ENCODE measurements at places on chromosomes 1 and 21.
A peak's percentile ranks its signal among the peaks of the same experiment; 100 is the strongest.

GRCh38 chr1:73310797-73311381 lies 887.1 kb downstream of the LRRIQ3 start:
- DNase-seq: no peak

DNA sequence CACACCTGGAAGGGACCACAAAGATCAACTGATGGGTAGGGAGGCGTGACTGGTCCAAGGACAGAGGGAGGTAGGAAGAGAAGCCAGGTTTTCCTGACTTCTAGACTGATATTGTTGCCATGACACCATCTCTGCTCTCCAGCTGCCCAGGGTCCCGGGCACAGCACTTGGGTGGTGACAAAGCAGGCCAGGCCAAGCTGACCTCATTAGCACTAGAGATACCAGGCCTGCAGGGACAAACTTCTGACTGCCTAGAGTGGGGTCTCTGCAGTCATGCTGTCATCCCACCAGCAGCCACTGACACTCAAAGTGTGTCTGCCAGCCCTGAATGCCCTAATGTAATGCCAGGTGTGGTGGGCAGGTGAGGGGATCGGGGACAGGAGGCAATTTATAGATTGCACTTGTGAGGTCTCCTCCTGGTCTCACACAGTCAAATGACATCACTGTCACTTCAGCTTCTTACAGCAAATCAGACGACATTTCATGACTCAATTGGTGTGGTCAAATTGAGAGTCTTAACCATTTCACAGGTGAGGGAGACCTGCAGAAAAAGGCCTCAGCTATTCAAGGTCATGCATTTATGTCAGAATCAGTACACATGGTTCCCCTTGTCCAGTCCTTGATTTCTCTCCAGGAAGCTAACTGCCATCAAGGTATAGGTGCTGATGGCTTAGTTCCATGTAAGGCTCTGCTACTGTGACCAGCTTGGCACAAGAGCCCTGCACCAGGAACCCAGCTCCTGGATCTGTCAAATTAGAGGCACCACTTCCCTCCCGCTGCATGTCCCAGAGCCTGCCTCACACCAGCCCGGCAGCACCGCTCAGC lies 2.7 kb downstream of the SLC9A1 start:
- no peak for DNase-seq

GRCh38 chr1:93874025-93874651 lies 4.9 kb downstream of the DNTTIP2 start:
- no peak for DNase-seq

DNA sequence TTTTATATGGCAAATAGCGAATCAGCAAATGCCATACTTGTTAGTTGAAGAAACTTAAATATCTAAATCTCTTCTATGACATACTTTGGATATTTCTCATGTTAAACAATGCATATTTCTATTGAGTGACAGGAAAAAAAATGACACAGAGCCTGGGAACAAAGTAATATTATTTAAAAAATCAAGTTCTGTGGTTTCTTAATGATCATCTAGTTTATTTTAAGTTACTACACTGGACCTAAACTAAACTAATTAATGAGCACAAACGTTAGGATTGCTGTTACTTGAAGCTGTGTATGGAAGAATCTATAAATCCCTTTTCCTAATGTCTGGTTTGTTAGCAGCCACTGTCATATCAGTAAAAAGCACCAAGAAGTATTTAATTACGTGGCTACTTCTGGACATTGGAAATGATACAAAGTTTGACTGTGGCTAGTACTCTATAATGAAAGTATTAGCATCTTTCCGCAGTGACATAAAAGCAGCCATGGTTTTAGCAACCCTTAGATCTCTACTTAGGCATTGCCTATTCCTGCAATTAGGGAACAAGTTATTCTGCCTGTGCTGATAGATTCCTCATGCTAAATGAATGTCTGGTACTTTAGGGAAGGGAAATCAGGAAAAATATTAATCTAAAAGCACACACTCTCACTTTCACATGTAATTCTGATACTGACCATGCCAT lies 981.7 kb upstream of the B3GALT2 start:
- no peak for DNase-seq

GRCh38 chr1:208820580-208821212 lies 576.5 kb upstream of the PLXNA2 start:
- DNase-seq: no peak

GRCh38 chr1:193486671-193487229 lies 300.3 kb upstream of the B3GALT2 start:
- no peak for DNase-seq

GRCh38 chr1:220213382-220213983 lies 58.8 kb downstream of the RAB3GAP2 start:
- no peak for DNase-seq

GRCh38 chr1:16882986-16883385 lies 12.8 kb upstream of the RNU1-2 start:
- DNase-seq: no peak

GRCh38 chr1:44417351-44418021 lies 12.4 kb downstream of the RNF220 start:
- peak; percentile 93 for DNase-seq

DNA sequence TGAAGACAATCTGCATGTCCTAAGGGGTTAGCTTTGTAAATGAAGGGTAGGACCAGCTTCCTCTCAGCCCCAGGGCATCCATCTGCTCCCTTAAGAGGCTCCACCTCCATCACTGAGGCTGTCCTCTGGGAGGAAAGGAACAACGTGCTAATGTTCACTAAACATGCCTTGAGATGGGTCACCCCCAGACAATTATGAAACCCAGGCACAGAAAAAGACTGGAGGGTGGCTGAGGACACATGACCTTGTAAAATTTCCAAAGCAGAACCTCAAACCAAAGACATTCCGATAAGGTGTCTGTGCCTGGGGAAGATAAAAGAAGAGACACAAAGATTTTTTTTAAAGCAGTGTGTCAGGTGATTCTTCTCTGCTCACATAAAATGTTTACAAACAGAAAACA lies 37.6 kb upstream of the ZNF124 start:
- DNase-seq: no peak

DNA sequence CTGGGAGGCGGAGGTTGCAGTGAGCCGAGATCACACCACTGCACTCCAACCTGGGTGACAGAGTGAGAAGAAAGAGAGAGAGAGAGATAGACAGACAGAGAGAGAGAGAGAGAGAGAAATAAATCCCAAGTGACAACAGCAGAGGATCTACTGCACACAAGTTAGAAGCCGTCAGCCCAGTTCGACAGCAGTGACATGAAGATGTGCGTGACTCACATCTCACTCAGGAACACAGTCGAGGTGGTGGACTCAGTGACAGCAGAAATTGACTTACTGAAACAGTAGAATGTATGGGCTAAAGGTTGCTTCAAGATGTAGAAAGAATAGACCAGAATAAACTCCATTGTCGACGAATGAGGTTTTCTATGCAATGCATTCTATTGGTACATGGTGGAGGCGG lies 77.0 kb upstream of the KRTAP19-8 start:
- DNase-seq: no peak

- no peak for DNase-seq
These were observed 8.8 kb upstream of the CCDC27 start for GRCh38 chr1:3743421-3743820.

DNA sequence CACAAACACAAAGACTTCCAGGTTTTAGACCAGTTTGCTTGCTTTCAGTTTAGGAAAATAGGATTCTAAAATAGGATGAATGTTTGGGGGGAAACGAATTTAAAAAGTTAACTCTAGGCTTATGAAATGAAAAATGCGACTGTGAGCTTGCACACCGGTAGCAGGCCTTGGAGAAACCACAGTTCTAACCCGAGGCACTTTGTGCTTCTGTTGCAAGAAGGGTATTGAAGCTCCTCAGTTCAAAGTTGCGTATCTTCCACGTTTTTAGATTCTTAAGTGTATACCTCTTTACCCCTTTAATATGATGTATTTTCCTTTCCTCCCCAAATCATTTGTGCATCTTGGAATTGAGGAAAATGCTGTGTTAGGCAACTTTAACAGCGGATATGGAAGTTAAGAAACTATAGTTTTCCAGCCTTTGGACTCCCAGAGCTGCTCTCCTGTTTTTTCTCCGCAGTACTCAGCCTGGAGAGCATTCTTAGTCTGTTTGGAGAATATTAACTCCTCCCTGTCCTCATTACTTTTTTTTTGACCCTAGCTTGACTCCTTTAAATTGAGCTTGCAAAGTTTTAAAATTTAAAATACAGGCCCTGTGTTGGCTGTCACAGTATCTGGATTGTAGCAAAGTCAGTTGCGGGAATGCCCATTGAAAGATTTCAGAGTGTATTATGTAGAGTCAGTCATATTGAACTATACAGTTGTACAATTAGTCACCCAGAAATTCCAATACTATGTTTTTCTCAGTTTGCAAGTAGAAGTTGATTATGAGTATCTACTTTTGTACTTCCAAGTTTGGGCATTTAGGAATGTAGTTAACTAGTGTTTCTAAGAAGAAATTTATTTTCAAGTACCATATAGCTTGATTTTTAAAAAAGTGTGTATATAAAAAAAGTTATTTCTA lies 2.6 kb downstream of the MRPS6 start:
- DNase-seq: no peak

- DNase-seq: no peak
These were observed 17.6 kb upstream of the TMEM61 start for GRCh38 chr1:54962612-54963395.

- no peak for DNase-seq
These were observed 13.2 kb upstream of the PRKAB2 start for GRCh38 chr1:147185432-147185831.

DNA sequence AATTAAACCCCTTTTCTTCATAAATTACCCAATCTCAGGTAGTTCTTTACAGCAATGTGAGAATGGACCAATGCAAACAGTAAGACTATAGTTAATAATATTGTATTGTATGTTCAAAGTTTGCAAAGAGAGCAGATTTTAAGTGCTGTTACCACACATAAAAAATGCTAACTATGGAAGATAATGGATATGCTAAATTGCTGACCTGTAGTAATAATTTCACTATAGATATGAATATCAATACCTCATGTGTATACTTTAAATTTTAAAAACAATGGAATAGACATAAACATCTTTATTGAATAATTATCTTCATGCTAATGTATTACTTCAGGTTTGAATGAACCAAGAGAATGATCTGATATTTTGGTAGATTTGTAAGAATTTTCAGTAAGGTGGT lies 552.4 kb upstream of the CHRM3 start:
- no peak for DNase-seq

GRCh38 chr1:66505671-66506392 lies 28.1 kb upstream of the SGIP1 start:
- DNase-seq: no peak

GRCh38 chr1:93348104-93348728 lies 2.5 kb downstream of the DR1 start:
- no peak for DNase-seq

DNA sequence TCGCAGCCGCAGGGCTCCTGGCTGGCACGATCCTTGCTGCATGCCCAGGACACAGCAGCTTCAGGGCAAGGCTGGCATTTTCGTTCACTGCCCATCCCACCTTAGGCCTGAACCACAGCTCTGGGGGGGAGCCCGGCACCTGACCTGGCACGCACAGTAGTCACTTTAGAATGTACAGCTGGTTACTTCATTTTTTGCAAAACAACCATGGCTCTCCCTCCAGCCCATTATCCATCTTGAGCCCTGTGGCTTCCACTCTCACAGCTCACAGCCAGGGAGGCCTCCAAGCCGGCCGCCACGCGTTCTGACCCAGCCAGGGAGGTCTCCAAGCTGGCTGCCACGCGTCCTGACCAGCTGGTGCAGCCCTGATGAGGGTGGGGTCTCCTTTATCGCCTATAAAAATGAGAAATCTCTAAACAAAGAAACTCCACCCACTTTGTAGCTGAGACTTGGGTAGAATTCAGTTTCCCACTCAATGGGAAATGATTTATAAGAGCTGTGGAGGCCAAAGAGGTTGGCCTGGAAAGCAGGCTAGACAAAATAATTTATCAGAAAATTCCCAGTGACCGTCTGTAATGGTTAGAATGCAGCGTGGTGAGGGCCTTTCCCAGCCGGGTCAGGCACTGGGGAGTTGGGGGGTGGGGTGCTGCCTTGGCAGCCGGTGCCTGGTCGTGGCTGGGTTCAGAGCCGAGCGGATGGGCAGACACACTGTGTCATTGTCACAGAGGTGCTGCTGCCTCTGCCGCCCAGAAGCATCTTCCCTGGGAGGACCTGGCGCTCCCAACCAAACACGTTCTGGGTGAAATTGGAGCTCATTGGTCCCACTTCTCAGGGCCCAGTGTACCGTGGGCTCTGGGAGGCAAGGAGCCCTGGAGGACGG lies 54.6 kb upstream of the ACTRT2 start:
- DNase-seq: no peak

DNA sequence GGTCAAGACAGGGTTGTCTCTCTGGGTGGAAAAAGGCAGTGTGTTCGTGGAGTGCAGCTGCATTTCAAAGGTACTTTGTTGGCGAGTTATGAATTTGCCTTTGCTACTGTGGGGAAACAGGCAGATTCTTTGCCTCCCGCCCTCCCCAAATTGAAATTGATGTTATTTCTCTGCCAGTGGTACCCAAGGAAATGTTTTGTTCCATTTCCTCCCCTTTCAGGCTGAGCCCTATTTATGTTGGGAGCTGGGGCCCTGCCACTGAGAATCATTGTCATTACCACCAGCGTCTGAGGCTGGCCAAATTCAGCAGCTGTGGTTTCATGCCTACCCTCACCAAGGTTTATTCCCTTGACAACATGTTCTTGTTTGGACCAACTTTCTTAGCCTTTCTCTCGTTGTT lies 48.5 kb upstream of the OLIG2 start:
- no peak for DNase-seq

- DNase-seq: no peak
These were observed 5.8 kb downstream of the SDC3 start for GRCh38 chr1:30902593-30903290.

Measured in ecto neural progenitor cell (in vitro differentiated cells).